ENCODE measurements at places on chromosomes 1 and 21.

DNA sequence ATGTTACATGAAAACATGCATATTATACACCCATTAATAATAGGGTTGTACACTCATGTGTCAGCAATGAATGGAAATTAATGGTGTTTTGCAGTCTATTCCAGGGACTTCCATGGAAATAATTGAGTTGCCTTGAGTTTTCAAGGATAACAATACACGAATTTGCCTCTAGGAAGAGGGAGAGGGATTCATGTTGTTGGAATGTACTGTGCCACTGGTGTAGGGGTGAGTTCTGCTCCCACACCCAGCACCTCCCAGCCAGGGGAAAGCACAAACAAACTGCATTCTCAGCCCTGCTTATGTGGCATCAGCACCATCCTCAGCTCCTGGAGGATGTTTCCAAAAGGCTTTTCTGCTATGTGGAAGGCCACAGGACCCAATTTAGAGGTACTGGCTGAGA is 57.8 kb downstream of the BCAR3 start:
- no peak for DNase-seq

GRCh38 chr1:24222008-24222605 is 35.0 kb upstream of the IFNLR1 start:
- no peak for DNase-seq

GRCh38 chr1:67650061-67650460 is 34.9 kb upstream of the GADD45A start:
- no peak for DNase-seq

DNA sequence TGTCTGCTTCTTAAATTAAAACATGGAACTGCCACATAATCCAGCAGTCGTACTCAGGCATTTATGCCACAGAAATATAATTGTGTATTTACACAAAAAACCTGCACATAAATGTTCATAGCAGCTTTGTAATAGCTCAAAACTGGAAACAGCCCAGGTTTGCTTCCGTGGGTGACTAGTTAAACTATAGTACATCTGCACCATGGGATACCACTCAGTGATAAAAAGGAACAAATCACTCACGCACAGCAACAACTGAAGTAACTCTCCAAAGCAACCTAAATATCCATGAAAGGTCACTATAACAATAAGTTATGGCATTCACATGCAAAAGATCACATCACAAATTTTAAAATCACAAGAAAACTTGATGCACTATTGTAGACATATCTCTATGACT is 64.4 kb downstream of the KCNT2 start:
- no peak for DNase-seq

DNA sequence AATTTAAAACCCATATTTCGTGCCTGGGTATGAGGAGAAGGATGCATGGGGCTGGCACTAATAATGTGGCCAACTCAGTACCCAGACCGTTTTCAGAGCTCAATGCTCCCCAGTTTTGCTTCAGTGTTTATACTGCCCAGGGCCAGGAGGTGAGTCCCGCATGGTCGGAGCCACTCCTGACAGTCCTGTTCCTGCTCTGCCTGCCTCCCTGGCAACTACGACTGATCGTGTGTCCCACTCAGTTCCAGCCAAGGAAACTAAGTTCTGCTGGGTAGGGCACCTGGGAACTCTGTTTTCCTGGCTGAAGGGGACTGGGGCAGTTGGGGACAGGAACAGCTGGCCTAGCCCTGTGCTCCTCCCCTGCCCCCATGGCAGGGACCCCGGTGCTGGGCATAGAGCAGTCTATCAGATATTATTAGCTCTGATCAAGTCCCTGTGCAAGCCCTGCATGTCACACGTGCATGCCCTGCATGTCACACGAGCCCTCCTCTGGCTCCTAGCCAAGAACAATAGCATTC is 19.2 kb downstream of the S100A7 start:
- DNase-seq: no peak

- DNase-seq: no peak
These were observed 287.9 kb upstream of the FMN2 start for GRCh38 chr1:239803781-239804180.

DNA sequence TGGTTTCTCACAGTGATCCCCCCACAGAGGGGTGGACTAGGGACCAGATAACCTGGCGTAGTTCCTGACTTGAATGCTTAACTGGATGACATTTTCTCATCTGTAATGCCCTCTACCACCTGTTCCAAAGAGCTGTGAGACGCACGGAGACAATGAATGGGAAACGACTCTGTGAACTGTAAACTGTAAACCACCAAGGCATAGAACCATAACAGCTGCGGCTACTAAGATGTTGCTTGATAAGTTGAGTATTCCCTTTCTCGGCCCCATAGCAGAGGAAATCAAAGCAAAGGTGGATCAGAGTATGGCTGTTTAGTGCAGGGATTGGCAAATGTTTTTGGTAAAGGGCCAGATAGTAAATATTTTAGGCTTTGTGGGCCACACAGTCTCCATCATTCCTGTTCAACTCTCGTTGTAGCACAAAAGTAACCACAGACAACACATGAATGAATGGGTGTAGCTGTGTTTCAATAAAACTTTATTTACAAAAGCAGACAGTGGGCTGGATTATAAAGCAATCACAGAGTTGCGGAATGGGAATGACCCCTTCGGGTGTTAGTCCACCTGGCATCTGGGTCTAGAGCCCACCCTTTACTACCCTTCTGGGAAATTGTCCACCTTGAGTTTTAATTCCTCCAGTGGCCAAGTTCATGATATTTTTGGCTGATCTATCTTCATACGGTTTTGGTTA is 315.2 kb downstream of the RPS6KC1 start:
- DNase-seq: no peak

DNA sequence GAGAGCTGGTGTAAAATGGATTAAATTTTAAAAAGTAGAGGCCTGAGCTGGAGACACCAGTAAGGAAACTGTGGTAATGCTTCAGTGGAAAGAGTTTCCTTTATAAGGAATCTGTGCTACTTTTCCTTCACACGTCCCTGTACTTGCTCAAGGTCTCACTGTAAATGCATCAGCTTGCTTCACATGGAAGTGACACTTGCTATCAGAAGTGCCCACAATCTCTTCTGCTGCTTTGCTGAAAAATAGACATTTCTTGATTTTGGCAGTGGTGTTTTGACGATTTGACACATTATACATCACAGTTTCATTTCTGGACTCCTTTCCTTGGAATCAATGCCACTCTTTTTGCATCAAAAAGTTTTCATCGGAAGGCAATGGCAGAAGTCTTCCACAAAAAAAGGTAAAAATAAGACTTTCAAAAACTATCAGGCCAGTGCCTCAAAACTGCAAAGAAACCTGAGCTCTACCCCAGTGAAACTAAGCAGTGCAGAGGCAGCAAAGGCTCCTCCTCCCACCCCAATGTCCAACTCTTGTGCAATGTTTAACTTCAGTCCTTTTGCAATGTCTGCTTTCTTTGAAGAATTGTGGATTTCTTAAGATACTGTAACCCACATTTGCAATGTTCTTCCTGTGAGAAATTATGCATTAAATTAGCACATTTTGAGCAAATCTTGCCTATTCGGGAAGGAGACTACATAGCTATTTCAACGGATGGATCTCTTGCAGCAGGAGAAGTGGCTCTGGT is 18.4 kb upstream of the TSPAN2 start:
- no peak for DNase-seq

Measured in caudate nucleus (tissue), 63 donors.